Bone marrow (tissue), 2 donors: ENCODE measurements at places on chromosomes 12 and 14.

DNA sequence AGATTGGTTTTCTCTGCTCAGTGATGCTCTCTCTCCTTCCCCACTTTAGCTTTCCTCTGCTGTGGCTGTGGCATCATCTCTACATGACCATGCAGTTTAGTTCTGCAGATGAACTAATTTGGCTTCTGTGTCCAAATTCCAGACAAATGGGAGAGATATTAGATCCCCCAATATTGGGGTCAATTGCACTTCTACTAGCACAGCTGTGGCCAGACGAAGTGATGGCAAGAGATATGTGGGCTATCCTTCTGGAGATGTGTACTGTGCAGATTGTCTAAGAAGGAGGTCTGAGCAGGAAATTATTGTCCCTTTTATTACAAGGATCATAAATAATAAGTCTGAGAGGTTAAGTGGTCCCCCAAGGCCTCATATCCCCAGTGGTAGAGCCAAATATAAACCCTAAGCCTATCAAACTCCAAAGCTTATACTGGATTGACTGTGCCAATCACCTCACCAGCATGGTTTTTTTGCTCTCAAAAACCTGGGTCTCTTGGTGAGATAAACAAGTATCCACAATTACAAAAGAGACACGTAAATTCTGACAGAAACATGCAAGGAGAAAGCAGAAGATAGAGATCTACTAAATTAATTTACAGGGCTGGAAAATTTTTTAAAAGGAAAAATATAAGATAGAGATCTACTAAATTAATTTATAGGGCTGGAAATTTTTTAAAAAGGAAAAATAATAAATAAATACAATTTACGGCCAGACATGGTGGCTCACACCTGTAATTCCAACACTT, 29.1 kb upstream of the GCH1 start:
- DNase-seq, result no peak

DNA sequence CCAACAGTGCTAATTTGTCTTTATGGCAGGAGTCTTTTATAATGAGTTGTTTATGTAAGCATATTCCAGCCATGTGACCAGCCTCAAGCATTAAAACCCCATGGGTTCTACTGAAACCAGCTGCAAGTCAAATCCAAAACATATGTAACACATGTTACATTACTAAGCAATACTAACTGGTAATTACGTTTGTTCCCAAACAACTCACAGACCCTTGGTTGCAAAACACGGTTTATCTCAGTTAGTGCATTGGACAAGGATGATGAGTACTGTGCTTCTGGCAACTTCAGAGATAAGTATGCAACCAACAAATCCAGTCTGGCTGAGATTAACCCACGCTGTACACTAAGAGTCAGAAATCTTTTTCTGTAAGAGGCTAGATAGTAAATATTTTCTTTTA, 110.1 kb upstream of the FAR2 start:
- DNase-seq, result no peak

DNA sequence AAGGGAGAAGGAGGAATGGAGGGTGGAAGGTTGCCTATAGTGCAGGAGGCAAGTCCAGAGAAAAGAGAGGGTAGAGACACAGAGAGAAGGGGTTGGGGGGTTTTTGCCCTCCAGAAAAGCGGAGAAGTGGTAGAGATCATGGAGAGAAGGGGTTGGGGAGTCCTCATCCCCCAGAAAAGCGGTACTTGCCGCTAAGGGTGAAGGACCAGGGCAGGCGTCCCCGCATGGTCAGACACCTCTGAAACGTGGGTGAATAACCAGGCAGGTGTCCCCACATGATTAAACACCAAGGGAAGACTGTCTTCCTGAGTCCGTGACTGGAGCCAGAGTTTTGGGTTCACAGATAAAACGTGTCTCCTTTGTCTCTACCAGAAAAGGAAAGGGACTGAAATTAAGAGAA, 439.0 kb downstream of the SOX5 start:
- DNase-seq, result no peak

GRCh38 chr14:62694075-62694474, 351.2 kb downstream of the KCNH5 start:
- no peak for DNase-seq

- no peak for DNase-seq
Measured at GRCh38 chr12:124827588-124828184, 36.0 kb downstream of the SCARB1 start.

- no peak for DNase-seq
Measured at GRCh38 chr14:32019276-32019675, 57.8 kb upstream of the ARHGAP5 start.

DNA sequence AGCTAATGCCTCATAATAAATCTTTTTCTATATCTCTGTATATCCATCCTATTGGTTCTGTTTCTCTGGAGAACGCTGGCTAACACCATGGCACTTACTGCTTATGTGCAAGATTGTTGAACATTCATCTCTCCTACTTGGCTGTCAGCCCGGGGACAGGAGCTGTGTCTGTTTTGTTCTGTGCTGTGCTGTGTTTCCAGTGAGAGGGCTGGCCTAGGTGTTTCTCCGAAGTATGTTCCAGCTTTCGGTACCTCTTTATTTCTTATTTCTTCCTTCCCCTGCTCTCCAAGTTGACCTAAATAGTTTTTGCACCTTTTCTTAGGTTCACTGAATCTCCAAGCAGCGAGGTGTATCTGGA, 18.8 kb upstream of the NR4A1 start:
- DNase-seq, result no peak

DNA sequence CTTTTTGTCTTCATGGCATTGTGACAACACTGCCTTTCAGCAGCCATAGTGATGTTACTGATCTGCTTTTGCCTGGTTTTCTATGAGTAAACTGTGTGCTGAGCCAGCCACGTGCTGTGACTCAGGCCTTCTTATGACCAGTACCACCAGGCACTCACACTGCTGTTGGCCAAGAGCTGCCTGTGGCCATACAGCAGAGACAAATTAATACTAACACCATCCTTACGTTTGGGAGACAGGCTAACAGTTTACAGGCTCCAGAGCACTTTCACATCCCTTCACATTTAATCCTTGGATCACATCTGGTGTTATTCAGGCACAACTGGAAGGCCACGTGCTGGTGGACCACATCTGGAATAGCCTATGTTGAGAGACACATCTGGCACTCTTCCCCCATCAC, 377.9 kb downstream of the CCDC91 start:
- no peak for DNase-seq

DNA sequence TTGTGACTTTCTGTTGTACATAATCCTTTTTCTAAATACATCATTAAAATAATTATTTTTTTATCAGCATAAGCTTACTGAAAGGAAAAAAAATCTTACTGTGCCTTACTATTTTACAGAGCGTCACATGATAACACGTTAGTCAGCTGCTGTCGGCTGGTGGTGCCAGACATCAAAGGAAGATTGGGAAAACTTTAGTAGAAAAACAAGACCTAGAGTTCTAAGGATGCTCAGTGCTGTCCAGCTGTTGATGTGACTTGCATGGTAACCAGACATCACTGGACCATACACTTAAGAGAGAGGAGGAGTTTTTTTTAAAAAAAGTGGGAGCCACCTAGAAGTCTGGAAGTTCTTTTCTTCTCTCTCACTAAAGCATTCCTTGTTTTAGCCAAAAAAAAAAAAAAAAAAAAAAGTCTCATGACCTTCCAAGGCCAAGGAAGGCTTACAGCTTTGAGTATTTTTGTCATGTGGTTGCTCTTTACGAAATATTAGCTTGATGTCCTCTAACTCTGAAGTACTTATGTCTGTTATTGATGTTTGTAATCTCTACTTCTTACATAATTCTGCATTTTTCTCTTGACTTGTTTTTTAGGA, 4.5 kb downstream of the RASSF8 start:
- DNase-seq, result no peak

DNA sequence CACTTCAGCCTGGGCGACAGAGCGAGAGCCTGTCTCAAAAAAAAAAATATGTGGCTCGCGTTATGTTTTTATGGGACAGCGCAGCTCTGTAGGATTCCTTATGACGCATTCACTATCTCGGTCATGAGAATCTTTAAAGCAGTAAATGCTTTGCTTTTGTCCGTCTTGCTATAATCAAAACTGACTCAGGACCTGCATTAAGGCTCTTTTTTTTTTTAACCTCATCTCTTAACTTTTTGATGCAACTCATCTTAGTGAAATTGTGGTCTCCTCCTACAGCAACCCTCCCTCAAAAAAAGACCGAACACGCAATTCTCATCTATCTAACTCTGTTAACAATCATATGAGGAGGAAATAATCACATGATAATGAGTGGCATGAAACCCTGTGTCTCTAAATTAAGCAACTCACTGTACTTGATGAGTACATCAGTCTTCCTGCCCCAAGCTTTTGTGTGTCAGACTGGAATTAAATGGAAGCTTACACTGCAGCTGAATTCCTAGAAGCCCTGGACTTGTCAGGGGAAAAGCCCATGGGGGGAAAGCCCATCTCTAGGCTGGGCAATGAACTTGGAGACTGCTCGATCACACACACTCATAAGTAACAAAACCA, 4.3 kb downstream of the P2RX4 start:
- no peak for DNase-seq

DNA sequence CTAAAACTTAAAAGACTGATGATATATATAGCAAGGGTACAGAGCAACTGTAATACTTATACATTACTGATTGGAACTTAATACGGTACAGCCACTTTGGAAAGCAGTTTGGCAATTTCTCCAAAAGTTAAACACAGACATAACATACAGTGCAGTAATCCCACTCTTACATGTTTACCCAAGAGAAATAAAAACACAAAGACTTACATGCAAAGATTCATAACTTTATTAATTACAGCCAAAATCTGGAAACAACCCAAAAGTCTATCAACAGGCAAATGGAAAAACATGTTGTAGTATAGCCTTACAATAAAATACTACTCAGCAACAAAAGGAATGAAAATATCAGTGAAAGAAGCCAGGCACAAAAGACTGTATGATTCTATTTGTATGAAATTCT, 84.6 kb downstream of the GARIN6 start:
- DNase-seq, result no peak

DNA sequence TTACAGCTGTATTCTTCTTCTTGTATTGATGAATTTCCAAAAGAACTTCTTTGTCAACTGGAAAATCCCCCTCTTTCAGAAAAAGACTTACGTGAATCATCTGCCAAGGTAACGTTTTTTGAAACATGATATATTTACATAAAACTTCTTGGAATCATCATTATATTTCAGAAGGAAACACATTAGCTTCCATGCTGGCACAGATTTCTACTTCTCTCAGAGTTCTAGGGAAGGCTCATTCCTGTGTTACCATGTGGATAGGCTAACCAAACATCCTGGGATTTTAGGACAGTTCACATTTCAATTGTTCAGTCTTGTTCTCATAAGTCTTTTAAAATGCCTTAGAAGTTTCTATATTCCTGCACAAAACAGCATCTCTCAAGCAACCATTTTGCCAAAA, 120.3 kb upstream of the NEDD1 start:
- DNase-seq, result no peak

DNA sequence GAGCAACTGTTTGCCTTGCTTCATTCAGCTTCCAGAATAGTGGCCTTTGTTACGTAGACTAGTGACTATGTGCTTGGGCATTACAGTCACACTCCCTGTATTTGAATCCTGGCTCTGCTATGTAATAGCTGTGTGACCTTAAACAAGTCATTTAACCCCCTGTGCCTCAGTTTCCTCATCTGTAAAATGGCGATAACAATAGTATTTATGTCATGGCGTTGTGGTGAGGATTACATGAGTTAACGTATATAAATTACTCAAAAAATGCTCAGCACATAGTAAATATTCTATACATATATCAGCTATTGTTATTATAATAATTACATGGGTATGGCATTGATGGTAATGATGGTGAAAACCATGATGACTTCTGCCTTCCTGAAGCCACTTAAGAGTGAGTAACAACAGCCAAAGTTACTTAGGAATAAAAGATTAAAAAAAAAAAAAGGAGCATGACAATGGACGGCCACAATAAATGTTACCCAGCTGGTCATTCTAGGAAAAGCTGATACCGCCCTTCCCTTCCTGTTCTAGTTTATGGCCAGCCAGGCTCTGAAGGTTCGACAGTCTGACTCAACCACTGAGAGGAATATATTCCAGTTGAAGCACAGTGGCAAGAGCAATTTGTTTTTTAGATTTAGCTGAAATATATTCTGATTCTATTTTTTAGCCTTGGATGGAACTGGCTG, 9.9 kb upstream of the ADIPOR2 start:
- no peak for DNase-seq

DNA sequence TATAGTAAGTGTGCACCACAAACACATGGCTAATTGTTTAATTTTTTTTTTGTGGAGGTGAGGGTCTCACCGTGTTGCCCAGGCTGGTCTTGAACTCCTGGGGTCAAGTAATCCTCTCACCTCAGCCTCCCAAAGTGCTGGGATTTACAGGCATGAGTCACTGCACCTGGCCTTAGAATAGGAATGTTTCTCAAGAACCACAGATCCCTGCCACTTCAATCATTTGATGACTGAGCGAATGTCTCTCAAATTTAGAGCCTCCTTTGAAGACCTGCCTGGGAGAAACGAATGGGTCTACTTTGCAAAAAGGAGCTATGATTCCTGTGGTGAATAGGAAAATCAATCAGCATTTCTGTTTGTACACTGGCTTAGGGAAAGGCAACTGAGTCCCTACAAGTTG, 33.5 kb upstream of the CHST11 start:
- no peak for DNase-seq

DNA sequence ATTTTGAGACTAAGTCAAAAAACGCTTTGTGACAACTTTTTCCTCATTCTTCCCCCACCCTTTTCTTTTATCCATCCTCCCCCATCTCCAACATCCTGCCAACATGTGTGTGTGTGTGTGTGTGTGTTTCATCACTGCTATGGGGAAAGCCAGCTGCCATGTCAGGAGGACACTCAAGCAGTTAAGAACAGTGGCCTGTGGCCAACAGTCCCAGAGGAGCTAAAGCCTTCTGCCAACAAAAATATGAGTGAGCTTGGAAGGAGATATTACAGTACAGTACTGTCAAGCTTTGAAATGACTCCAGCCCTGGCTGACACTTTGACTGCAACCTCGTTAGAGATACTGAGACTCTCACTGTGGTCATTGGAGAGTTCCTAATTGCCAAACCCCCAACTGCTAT, 5.0 kb upstream of the CSRP2 start:
- DNase-seq, result no peak

DNA sequence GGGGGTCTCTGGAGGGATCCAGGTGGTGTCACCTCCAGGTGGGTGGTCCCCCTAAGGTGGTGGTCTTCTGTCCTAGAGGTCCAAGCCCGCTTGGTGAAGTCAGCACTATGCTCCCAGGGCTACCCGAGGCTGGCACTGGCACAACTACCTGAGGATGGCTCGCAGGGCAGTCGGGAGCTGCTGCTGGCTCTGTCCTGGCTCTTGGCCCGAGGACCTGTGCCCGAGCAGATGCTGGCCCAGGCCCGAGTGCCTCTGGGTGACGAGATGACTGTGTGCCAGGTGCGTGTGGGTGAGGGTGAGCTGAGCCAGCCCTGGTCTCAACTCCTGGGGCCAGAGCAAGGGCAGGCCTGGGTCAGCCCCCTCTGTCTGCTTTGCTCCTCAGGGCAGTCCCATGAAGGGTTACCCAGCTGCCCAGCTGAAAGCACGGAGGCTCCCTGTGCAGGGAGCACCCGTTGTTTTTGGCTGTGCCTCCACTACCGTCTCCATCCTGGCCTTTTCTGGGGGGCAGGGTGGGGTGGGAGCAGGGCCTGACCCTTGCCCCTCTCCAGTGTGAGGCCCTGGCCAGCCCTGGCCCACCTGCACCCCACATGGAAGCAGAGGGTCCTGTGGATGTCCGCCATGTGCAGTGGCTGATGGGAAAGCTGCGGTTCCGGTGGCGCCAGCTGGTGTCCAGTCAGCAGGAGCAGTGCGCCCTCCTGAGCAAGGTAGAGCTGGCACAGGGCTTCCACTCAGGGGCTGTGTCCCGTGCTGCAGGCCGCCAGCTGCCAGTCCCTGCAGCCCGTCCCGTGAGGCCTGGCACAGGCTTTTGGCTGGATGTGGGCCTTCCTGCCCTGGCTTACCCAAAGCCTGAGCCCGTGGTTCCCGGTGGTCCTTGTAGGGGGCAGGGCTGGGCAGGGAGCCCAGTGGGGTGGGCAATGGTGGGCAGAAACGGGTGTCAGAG, 1.3 kb downstream of the TEDC1 start:
- no peak for DNase-seq
